Renal pelvis (tissue), 12 donors: ENCODE measurements at places on chromosomes 1 and 21. TPM values are rescaled to one million over a fixed set of nuclear protein-coding genes. Genes with fewer than 3 reads are reported as not detected.

FALEC gene
- polyA plus RNA-seq: 0.83 TPM

DNA sequence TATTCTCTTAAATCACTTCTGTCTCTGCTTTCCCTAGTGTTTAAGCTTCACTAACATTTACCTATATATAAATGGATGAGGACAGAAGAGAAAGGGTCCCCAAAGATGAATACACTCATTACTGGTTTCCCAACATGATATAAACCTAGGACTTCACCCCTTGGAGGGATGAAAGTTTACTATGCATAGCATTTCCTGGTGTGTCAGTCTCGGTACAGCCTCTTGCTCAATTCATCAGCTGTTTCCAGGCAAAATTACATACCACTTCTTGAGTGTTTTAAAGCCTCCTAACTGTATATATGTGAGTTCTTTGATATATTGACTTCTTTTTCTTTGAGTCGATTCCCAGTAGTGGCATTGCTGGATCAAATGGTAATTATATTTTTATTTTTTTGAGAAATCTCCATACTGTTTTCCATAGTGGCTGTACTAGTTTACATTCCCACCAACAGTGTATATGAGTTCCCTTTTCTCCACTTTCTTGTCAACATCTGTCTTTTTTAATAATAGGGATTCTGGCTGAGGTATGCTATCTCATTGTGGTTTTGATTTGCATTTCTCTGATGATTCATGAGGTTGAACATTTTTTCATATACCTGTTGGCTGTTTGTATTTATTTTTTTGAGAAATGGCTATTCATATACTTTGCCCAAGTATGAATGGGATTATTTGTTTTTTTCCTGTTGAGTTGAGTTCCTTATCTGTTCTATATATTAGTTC, 259.3 kb upstream of the CACYBP start:
- DNase-seq: no peak

DNA sequence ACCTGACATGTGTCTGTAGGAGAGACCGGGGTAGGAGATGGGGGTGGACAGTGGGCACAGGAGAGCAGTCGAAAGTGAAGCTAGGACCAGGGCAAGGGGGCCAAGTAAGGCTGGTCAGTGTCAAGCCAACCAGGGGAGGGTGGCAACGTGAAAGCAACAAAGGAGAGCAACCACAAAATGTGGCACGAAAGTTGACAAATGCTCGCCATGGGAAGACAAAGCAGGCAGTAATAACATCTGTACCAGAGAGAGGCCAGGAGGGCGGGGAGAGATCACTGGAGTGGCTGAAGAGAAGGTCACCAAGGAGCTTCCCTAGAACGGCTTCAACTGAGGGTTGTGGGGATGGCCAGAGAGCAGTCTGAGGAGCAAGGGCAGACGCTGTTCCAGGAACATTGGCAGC, 17.0 kb downstream of the QSOX1 start:
- no peak for DNase-seq

DNA sequence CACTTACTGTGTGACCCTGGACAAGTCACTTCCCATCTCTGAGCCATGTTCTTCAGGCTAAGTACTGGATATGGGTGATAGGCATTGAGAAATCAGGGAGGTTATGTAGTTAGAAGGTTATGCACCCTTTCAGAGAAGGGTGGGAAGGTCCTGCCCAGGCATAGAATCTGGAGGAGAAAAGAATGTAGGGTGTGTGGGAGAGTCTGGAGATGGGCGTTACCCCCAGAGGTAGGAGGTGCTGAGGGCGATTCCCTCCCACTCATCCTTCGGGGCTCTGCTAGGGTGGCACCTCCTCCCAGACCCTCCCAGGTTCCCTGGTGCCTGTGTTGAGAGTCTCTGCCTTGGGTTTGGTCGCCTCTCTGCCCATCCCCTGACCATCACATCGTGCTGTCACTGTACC, 51.1 kb downstream of the IGSF21 start:
- DNase-seq: no peak

- DNase-seq: no peak
Measured at GRCh38 chr21:45415188-45415942, 10.4 kb downstream of the COL18A1 start.

DNA sequence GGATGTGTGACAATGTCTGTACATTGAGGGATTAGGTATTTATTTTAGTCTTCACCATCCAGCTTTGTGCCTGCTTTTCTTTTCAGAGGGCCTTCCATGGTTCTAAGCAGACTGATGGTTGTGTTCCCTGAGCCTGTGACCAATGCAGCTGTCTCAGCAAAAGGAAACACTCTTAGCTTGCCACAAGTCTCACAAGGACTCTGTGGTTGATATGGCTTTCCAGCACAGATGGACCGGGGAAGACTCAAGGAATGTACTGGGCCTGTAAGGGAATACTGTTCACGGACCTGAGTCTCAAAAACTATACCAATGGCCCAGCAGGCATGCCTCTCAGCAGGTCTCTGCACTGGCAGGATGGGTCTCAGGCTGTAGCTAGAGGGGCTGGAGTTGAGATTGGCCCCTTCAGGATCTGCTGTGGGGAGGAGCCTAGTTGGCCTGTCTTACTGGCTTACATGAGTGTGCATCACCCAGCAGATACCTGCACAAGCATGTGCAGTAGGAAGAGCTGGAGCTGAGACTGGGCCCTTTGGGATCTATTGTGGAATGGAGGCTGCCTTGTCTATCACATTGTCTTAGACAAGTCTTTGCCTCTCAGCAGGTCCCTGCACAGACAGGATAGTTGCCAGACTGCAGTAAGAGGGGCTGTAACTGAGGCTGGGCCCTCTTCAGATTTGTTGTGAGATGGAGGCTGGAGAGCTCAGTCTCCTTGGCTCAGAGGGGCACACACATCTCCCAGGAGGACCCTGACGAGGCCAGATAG, 52.0 kb upstream of the PDC start:
- no peak for DNase-seq

IL20 gene
- polyA plus RNA-seq: not detected

DNA sequence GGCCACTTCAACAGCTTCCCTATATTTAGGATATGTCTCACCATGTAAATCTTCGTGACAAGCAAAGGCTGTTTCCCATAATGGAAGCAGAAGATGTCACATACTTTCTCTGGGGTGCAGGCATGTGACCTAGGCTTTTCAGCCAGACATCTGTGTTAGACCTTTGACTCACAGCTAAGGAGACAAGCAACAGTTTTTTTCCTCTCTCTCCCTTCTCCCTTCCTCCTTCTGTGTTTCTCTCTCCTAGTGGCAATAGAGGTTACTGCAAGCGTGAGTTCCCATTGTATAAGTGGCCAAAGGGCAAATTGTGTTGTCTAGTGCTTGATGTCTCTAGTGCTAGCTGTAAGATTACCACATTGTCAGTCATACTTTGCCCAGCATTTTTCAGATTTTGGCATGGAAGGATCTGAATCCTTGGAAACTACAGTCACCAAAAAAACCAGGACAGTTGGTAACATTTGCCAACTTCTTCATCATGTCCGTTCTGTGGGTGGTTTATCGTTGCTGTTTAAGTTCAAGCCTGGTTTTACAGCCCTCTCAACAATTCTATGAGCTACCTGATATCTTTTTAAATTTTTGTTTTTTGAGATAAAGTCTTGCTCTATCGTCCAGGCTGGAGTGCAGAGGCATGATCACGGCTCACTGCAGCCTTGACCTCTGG, 44.4 kb upstream of the RABGAP1L start:
- peak; percentile 16 for DNase-seq

- no peak for DNase-seq
Measured at GRCh38 chr1:180235077-180235501, 5.0 kb downstream of the LHX4 start.

TGFB2 gene
- polyA plus RNA-seq: 8.5 TPM
